CD4-positive, alpha-beta T cell treated with Interleukin-12 subunit alpha and Interleukin-12 subunit beta, for 1 hour (primary cell): ENCODE measurements at places on chromosomes 11 and 22.

- DNase-seq, result no peak
These were observed 7.8 kb upstream of the RRM1 start for GRCh38 chr11:4086575-4087353.

DNA sequence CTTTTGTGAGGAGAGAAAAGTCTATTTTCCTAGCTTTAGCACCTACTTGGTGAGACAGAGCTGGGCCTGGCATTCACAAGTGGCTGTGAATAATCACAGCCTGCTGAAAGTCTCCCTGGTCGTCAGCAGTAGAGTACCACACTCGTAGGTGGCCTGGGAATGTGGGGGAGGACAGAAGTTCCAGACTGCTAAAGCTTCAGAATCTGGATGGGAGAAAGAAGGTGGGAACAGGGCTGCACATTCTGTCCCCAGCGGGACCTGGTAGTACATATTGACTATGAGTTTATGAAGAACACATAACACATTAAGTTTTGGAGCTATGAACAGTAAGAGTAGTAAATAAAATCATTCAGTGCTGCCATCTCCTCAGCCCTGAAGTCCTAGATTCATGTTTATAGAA, 19.0 kb upstream of the LIMK2 start:
- no peak for DNase-seq

GRCh38 chr11:17683377-17684161, 35.8 kb upstream of the MYOD1 start:
- no peak for DNase-seq

- no peak for DNase-seq
These were observed 17.3 kb downstream of the RTN4RL2 start for GRCh38 chr11:57477507-57478189.

DNA sequence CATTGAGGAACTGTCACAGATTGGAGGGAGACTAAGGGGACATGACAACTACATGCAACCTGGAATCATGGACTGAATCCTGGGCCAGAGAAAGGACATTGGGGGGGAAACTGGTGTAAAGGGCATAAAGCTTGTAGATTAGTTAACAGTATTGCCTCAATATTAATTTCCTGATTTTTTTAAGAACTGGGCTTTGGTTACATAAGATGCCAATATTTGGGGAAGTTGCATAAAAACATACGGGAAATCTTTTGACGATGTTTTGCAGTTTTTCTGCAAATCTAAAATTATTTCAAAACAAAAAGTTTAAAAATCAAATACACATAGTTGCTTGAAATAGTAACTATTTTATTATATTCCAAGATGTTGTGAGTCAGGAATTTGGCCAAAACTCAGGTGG, 2.9 kb upstream of the FOLR3 start:
- DNase-seq, result no peak

DNA sequence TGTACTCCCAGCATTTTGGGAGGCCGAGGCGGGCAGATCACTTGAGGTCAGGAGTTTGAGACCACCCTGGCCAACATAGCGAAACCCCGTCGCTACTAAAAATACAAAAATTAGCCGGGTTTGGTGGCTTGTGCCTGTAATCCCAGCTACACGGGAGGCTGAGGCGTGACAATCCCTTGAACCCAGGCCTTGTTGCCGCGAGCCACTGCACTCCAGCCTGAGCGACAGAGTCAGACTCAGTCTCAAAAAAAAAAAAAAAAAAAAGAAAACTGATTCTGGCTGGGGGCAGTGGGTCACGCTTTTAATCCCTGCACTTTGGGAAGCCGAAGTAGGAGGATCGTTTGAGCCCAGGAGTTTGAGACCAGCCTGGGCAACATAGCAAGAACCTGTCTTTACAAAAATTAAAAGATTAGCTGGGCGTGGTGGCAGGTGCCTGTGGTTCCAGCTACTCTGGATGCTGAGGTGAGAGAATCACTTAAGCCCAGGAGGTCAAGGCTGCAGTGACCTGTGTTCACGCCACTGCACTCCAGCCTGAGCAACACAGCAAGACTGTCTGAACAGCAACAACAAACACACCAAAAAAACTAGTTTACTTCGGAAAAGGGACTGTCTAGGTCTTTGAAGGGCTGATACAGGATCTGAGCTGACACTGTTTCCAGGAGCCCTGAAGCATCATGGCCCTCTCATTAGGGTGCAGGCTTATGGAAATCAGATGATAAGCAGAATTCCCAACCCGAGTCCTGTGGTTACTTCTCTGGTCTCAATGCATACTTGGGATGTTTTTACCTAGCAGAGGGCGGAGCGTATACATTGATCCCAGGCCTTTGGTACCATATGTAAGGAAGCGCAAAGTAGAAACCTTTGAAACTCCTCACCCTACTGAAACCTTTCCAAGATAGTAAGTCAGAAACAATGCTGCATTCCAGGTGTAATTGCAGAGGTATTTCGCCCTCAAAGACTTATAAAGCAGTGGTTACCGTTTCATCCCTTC, 1.8 kb upstream of the CHKB start:
- DNase-seq, result no peak

DNA sequence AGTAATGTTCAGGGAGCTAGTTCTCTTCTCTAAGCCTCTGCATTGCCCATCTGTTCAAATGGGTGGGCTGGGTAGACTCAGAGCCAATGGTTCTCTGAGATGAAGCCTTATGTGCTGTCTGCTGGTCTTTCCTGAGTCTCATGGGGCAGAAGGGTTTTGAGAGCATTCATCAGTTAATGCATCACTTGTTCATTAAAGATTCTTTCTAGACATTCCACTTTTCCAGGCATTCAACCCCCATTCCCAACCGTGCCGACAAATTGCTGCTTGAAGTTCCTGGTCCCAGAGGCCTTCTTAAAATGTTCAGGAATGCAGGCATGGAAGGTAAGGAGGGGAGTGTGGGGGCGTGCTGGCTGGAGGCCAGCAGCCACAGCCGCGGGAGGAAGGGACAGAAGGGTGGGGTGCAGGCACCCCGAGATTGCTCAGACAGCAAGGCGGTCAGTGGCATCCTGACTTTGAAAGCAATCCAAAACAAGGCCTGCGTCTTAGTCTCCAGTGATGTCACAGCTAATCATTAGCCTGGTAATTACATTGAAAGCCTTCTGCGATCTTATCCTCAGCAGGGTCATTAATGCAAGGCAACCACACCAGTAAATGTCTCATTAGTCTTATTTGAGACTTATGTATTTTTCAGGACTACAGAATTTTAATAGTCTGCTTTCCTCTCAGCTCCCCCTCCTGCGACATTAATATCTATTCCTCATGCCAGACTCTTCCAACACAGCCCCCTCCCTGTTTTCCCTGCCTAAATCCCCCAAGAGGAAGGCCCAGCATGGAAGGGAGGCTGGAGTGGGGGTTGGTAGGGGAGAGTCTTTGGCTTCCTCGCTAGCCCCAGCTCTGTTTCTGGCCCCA, 328.8 kb downstream of the MIAT start:
- DNase-seq, result no peak

DNA sequence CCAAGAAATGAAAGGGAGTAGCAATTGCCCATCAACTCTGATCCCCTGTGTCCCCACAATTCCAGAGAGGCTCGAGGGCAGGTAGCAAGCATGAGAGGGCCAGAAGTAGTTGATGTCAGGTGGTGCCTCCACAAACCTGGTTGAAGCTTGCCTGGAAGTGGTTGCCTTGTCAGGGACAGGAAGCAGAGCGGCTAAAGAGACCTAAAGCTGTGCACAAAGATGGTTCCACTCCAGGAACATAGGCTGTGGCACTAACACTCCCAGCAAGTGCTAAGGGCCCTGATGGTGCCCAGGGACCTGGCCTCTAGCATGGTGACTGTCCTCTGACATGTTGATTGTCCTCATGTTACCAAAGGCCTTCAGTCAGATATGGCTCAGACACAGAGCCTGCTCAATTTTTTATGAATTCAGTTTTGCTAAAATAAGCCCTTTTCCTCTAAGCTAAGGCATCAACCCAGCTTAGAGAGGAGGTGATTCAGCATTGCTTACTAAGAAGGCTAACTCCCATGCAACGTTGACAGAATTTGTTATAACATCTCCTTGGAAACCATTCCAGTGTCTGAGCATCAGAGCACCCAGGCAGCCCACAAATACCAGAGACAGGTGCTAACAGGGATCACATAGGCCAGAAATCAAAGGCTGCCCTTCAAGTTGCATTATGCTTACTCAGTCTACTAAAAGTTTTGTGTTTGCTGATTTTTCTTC, 196.3 kb upstream of the ARHGAP20 start:
- DNase-seq, result no peak

GRCh38 chr11:88489030-88489429, 151.5 kb upstream of the CTSC start:
- no peak for DNase-seq

DNA sequence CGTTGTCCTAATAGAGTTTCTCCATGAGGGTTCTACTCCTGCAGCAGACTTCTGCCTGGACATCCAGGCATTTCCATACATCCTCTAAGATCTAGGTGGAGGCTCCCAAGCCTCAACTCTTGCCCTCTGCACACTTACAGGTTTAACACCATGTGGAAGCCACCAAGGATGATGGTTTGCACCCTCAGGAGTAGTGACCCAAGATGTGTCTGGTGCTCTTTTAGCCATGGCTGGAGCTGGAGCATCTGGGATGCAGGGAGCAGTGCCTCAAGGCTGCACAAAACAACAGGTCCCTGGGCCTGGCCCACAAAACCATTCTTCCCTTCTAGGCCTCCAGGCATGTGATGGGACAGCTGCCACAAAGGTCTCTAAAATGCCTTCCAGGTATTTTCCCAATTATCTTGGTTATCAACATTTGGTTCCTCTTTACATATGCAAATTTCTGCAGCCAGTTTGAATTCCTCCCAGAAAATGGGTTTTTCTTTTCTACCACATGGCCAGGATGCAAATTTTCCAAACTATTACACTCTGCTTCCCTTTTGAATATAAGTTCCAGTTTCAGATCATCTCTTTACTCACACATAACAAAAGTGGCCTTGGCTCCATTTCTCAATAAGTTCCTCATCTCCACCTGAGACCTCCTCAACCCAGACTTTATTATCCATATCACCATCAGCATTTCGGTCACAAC, 69.5 kb upstream of the GNAZ start:
- DNase-seq, result no peak

DNA sequence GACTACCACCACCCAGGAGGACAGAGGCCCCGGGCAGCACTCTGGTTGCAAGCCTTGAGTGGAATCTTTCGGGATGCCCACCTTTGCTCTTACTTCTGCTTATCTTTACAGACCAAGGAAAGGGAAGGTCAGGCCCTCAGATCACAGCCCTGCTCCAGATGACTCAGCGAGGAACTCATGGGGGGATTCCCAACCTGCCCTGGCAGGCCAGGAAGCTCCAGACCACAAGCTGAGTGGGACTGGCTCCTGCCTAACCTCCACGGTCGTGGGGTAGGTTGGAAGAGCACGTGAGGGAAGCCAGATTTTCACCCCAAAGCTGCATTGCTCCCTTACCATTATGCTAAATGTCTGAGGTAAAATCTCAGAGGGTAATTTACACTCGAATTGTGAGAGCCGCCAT, 11.8 kb downstream of the TBC1D10A start:
- peak; percentile 64 for DNase-seq

DNA sequence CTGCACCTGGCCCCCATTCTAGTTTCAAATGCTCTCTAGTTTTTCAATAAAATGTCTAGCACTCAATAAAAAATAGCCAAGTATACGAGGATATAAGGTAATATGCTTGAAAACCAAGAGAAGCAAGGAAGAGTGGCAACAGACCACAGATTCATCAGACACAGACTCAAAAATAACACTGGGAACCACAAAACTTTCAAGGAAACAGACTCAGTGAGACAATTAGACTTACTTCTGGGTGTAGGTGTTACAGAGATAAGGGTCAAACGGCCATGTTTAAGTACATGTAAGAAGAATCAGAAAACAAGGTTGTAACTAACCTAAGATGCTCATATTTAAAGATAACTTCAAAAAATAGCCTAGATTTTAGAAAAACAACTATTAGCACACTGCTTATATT, 67.0 kb downstream of the TRMU start:
- no peak for DNase-seq

DNA sequence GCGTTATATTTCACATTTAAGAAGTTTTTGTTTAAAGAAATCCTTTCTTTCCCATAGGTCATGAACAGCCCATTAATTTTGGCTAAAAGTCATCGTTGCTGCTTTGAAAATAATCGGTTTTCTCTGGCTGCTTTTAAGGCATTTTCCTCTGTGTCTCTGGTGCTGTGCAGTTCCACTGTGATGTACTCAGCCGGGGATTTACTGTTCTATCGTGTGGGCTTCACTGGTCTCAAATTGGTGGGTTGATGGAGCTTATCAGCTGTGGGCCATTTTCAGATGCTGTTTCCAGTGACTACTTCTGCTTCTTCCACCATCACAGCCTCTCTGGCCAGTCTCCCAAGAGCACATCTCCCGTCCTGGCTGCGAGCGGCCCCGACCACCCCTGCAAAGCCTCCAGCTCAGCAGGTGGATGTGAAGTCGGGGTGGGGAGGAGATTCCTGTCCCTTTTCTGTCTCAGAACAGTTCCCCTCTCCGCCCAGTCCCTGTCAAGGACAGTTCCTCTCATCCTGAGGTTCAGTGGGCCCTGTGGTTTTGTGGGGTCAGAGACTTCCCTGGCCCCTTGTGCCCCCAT, 20.3 kb downstream of the IFITM10 start:
- DNase-seq, result no peak

- DNase-seq, result no peak
These were observed 9.9 kb upstream of the RASD2 start for GRCh38 chr22:35530700-35531099.

DNA sequence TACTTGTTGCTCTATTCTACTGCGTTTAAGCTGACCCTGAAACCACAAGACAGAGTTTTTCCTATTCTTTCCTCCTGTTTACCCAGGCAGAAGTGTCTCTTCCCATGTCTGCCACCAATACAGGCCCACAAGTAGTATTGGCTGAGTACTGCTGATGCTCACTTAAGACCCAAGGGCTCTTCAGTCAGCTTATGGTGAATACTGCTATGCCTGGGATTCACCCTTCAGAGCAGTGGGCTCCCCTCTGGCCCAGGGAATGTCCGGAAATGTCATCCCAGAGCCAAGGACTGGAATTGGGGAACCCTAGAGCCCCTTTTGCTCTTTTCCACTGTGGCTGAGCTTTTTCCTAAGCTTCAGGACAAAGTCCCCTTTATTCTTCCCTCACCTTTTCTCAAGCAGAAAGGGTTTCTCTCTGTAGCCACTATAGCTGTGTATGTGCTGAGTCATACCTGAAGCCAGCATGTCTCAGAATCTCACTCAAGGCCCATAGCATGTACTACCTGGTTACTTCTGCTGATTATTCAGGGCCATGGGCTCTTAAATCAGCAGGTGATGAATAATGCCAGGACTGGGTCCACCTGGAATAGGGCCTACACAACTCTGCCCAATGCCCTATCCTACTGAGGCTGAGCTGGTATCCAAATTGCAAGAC, 745.8 kb upstream of the ANO5 start:
- no peak for DNase-seq

- DNase-seq, result no peak
These were observed 50.4 kb upstream of the A4GALT start for GRCh38 chr22:42770941-42771647.
